Umbilical cord (tissue), 2 donors: ENCODE measurements at places on chromosomes 12 and 14.

DNA sequence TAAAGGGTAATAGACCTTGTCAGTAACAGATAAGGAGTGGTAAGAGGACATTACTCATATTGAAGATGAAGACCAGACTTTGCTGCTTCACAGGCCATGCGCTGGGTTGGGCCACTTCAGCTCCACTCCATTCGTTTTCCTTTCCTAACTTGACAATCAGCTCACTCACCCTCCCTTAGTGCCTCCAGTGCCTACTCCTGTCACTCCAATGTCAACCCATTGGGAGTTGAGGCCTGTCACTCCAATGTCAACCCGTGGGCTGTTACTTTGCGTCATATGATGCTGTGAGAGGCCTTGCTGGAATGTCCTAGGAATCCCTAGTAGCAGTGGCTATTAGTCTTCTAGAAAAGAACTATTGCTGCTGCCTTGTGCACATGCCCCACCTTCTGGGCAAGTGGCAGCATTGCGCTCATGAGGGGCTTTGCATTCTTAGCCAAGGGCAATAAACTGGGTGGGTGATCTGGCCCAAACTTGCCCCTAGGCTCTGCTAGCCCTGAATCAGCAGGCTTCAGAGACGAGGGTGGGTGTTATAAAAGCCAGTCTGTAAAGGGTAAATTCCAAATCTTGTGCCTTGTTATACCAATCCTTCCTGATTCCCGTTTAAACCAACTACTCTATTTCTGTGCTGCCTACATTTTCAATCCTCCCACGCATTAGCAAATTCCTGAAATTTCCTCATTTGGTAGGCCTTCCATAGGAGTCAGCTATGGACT, 36.1 kb downstream of the BAZ2A start:
- DNase-seq = peak; percentile 64

DNA sequence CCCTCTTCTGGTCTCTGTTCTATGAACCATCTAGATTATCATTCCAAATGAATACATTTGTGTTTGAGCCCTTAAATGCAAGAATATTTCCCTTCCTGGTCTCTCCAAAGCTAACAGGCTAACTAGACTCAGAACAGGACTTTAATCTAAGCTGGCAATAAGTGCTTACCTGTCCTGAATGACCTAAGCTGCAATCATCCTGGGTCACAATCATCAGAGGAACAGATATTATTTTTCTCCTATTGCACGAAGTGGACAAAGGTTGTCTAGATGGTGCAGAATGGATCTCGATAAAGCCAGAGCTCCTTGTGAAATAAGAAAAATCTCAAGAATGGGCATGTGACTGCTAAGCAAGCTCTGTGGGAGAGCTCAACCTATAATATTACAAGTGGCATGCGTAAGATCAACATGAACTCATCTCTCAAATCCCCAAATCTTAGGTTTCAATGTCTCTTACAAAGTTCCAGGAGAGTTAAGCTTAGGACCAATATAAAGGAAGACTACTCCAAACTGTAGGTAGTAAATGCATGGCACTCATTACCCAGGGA, 10.6 kb upstream of the NUMB start:
- DNase-seq = no peak

- DNase-seq = peak; percentile 91
Observed at GRCh38 chr12:6925540-6926279, 2.0 kb upstream of the ATN1 start.

GRCh38 chr12:39831587-39832315, 212.1 kb upstream of the ABCD2 start:
- DNase-seq = peak; percentile 58

DNA sequence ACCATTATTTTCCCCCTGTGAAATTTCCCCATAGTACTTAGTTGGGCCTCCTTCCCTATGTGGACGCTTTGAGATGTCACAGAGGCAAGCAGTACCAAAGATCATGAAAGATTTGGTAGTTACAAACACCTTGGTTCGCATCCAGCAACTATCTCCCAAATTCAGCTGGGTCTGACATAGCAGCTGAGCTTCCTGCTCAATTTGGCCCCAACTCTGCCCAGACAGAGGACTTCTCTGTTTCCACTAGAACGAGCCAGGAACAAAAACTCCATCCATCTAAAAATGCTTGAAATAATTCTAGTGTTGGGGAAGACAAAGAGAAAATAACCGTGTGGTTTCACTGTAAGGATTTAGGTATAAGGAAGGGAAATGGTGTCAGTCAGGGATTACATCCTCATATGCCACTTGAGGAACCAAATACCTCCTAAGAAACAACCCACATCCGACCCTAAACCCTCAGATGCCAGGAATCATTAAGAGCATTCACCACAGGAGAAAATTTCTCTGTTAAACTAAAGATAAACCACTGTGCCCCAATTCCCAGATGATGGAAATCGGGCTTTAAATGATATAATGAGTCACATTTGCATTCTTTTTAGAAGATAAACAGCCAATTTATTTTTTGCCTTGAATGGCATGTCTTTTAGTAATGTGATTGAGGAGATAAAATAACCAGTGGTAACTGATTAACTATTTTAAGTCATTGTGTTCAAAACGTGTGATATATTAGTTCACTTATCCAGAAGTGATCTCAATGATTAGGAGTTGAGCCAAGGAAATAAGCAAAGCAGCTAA, 103.7 kb upstream of the IFNG-AS1 start:
- DNase-seq = no peak

DNA sequence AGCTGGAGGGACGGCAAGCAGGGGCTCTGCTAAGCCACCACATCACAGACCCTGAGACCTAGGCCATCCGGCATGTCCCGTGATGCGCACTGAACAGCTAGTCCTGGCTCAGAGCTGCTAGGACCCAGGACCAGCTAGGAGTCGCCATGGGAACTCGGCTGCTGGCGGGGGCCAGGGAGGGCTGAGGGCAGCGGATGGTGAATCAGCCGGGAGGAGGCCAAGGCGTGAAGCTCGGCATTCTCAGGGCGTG, 5.1 kb downstream of the AHNAK2 start:
- peak; percentile 92 for DNase-seq

GRCh38 chr12:92911339-92911738, 17.8 kb downstream of the EEA1 start:
- DNase-seq = no peak

- DNase-seq = peak; percentile 21
Observed at GRCh38 chr12:29782871-29783772, 620 bp downstream of the TMTC1 start.

- no peak for DNase-seq
Observed at GRCh38 chr14:24267516-24267915, 3.9 kb downstream of the RABGGTA start.

DNA sequence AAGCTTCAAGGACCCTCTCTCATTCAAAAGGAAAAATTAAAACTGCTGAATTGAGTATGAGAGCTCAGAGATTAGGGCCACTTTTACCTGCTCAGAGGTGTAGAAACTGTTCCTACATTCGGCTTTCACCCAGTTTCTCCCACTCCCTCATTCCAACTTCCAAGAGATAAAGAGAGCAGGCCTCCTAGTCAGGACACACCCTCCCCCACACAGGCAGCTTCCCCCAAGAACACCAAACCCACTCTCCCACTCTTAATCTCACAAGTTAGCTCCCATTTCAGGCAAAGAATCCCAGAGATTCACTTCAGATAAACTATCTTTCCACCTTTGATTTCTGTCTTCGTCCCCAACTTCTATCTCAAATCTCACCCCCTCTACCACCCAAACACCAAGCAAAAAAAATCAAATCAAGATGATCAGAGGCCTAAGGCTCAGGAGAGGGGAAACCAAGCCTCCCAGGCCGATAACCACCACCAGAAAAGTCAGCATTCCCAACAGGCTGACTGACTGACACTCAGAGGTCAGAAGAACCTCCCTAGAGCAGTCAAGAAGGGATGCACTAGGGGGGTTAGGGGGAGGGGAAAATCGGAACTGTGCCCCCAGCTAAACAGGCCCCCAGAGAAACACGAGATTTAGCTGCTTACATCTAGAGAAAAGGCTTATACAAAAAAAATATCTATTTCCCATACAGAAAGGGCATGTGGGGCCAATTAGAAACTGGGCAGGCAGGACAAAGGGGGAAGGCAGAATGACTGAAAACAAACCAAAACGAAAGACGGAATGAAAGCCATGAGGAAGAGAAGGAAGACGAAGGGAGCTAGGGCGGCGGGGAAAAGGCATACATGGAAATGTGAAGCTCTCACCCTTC, 13.2 kb upstream of the CDH24 start:
- DNase-seq = no peak

DNA sequence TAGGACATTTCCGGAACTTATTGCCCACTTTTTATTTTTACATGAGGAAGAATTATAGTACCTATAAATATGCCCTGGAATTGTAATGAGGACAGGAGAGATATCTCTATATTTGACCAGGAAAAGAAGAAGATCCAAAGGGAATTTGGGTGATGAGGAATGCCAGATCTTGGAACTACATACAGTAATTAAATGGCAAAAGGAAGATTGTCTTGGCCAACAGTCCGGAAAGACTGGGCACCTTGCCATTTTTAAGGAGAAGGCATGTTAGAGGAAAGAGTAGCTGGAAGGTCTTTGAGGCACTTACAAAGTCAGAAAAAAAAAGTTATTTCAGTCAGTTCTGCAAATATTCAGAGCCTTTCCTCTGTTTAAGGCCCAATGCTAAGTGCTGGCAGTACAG, 616.4 kb downstream of the MED13L start:
- peak; percentile 76 for DNase-seq

DNA sequence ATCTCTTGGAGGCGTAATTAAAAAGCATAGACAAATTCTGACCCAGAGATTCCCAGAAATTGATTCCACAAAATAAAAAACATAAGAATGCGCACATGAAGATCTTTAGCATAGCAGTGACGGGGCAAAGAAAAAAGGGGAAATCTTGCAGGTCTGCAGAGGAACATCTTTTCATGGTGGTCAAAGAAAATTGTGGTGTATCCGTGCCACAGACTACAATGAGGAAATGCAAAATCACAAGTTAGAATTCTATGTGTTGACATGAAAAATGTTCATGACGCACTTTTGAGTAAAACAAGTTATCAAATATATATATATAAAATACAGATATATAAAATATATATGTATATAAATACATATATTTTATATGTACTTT, 101.6 kb downstream of the RIMBP2 start:
- no peak for DNase-seq

DNA sequence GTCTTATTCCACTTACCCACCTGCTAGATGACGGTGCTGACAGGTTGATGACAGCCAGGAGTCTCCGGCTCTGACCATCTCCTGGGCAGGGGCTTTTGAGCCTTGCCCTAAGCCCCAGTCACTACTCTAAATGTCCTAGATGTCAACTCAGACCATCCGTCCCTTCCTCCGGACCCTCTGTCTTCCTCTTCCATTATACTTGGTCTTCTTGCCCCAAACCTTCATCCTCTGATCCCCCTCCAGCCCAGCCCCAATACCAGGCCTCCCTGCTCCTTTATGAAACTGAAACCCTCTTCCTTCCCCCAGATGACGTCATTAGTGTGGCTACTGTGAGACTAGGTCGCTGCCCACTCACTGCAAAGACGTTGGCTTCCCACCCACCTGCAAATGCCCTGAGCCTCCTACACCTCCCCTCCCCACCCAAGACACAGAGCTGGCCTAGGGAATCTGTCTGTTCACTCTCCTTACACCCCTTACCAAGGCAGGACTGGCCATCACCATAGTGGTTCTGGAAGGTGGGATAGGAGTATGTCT, 10.1 kb downstream of the KRT71 start:
- no peak for DNase-seq

GRCh38 chr14:55814064-55814463, 234.1 kb downstream of the KTN1 start:
- DNase-seq = no peak
